ENCODE measurements at places on chromosomes 11 and 22.

GRCh38 chr11:73323464-73323863, 15.4 kb downstream of the ARHGEF17 start:
- no peak for DNase-seq

DNA sequence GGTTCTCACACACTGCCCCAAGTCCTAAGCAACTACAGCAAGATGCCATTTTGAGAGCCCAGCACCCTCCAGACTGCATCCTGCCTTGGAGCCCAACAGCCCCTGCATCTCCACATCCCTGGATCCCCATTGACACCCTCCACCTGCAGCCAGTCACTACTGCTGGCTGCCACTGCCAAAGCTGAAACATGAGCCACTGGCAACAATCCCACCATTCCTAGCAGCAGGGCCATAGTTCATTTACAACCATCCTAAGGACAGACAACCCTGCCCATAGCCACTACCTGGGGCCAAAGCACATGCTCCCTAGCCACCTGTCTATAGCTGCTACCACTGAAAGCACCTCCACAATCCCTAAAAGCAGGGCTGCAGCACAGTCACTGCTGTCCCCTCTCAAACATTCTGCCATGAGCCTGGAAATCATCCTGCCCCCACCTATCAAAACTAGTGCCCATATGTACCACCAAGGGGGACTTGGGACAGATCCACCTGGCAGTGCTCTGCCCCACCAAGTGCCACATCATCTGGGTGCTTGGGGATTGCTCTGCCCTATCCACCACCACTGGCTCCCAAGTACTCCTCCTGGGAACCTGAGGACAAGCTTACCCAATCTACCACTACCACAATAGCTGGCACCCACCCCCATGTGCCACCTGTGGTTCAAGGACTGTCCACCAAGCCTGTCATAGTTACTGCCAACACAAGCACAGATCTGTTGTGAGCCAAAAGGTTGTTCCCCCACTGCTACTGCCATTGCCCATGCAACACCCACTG, 138.8 kb upstream of the SOX6 start:
- no peak for DNase-seq

DNA sequence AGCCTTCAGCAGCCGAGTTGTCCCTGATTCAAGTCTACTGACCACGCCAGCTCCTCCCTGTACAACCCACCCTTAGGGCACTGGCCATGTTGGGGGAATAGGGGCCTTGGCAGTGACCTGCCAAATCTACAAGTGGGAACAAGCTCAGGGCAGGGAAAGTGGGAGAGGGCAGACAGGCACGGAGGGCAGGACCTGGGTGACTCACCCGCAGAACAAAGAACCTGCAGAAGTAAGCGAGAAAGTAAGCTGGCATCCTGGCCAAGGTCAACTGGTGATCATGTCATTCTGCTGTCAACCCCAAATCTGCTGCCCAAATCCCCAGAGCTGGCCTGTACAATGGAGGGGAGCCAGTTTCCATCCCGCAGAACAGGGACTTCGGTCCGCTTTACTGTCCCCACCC, 7.9 kb upstream of the SCGB1A1 start:
- no peak for DNase-seq

- DNase-seq = no peak
Measured at GRCh38 chr11:20205807-20206206, 45.5 kb upstream of the DBX1 start.

DNA sequence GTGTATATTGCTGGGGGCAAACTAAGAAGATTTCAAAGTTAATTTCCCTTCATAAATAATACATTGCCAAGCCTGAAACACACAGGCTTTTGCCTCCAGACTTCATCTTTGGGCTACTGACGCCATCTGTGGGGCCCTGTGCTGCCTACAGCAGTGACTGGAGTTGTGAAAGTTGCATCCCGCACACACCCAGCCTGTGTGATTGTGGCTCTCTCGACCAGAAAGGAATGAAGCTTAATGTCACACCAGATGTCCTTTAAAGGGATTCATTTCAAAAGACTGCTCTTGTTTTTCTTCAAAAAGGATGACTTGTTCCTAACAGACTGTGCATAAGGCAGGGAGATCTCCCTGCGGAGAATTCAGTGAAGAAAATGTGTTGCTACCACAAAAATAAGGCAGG, 210.5 kb downstream of the FAM181B start:
- DNase-seq = no peak

GRCh38 chr11:36162006-36162882, 127.0 kb downstream of the COMMD9 start:
- no peak for DNase-seq

- no peak for DNase-seq
Measured at GRCh38 chr11:122230385-122230755, 114.4 kb upstream of the BLID start.

- DNase-seq = no peak
Measured at GRCh38 chr11:57323167-57323854, 1.4 kb downstream of the TNKS1BP1 start.

- DNase-seq = no peak
Measured at GRCh38 chr11:69880826-69881445, 61.7 kb upstream of the FGF3 start.

GRCh38 chr11:3723014-3723708, 52.0 kb upstream of the CHRNA10 start:
- no peak for DNase-seq

- no peak for DNase-seq
Measured at GRCh38 chr11:47686151-47686550, 29.0 kb downstream of the AGBL2 start.

- peak; percentile 94 for DNase-seq
Measured at GRCh38 chr11:61695917-61696316, 15.7 kb downstream of the DAGLA start.

DNA sequence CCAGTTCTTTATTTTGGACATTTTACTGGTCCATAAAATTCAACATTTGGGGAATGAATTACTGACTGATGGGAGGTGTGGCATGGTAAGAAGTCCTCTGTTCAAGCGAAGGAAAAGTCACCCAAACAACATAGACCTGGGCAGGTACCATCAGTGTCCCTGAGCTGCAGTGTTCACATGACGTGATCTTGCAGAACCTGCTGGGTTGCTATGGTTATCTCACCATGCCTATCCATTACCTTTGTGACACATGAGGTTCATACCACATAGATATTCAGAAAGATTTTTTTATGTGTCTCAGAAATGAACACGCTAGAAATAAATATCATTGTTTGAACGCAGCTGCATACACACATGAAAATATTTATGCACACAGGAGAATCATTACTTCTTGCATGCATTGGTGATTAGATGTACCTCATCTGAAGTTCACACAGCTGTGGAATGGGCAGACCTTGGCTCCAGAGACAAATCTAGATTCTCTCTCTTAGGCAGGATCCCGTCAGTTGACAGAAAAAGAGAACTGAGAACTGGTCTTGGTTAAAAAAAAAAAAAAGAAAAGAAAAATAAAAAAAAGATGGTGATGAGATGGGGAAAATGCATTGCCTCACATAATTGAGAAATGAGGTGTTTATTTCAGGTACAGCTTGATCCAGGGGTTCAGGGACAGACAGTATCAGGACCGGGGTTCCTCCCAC, 21.4 kb upstream of the RCN1 start:
- no peak for DNase-seq

- no peak for DNase-seq
Measured at GRCh38 chr11:5593146-5593545, 3.3 kb upstream of the TRIM6 start.

- DNase-seq = no peak
Measured at GRCh38 chr11:68948935-68949334, 31.9 kb downstream of the MRGPRD start.

- peak; percentile 32 for DNase-seq
Measured at GRCh38 chr11:10725114-10725906, 25.7 kb upstream of the CTR9 start.

- DNase-seq = peak; percentile 55
Measured at GRCh38 chr22:42964994-42965699, 49.8 kb downstream of the PACSIN2 start.

- no peak for DNase-seq
Measured at GRCh38 chr11:80122211-80122610, 681.4 kb upstream of the TENM4 start.

DNA sequence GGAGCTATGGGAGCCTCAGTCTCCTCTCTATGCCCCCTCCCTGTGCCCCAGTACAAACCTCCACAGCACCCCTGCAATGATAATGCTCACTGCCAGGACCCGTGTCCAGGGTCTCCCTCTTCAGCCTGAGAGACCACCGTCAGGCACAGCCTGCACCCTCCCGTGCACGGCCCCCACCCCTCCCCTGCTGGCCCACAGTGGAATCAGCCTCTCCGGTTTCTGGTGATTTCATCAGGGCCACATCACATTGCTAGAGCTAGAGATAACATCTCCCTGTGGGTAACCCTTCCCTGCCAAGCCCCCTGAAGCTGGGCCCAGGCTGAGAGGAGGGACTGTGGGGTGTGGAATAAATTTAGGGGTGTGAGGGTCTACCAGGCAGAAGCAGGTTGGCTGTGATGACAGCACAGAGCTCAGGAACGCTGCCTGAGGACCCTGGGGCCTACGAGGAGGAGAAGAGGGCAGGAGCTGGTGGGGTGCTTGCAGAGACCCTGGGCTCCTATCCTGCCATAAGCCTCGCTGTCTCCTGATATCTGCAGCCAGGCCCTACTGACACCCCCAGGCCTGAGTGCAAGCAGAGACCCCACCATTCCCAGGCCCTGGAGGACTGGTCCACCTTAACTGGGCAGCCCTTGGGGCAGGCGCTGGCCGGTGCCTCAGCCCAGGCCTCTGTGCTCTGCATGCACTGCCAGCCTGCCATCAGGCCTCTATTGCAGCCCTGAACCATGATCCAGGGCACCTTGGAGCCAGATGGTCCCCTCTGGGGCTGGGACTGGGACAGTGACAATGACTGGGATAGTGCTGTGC, at the start of gene KLHDC7B:
Gene KLHDC7B (plus strand): TSS at position 378 of the 804 bp plus-strand sequence. CDS start 345 bp downstream, at position 723.
- DNase-seq = no peak

DNA sequence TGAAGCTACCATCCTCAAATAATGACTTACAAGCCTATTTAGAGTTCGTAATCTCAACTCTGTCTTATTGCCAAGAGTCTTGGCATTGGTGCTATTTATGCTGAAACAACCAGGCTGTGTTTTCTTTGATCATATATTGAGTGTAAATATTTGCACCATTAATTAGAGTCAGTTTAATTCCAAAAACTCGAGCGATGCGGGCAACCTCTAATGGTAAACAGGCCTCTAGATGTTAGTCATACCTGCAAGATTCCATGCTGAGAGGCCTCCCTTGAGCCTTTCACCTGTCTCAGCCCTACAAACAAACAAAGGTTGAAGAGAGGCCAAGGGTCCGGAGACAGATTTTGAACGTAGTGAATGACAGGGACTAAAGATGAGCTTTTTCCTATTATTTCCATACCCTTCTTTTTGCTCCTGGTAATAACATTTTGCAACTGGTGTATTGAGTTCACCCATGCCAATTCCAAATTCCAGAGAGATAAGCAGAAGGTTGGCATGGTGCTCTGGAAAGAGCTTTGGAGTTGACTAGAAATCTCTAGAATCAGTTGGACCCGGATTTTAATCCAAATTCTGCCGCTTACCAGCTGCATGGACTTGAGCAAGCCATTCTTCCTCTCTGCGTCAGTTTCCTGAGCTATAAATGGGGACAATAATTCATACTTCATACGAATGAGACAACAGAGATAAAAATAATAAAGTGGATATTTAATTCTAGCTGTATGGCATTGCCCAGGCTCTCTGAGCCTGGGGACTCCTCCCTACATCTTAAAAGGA, 99.1 kb upstream of the ANO1 start:
- DNase-seq = no peak

- no peak for DNase-seq
Measured at GRCh38 chr11:37409124-37409523, 811.1 kb upstream of the RAG2 start.

GRCh38 chr11:105754260-105754659, 144.4 kb downstream of the GRIA4 start:
- DNase-seq = no peak

- no peak for DNase-seq
Measured at GRCh38 chr11:16204261-16204660, 152.1 kb downstream of the SOX6 start.

- DNase-seq = no peak
Measured at GRCh38 chr11:128497061-128497775, 90.1 kb downstream of the ETS1 start.

- DNase-seq = peak; percentile 30
Measured at GRCh38 chr11:35618497-35619115, 346 bp downstream of the FJX1 start.

DNA sequence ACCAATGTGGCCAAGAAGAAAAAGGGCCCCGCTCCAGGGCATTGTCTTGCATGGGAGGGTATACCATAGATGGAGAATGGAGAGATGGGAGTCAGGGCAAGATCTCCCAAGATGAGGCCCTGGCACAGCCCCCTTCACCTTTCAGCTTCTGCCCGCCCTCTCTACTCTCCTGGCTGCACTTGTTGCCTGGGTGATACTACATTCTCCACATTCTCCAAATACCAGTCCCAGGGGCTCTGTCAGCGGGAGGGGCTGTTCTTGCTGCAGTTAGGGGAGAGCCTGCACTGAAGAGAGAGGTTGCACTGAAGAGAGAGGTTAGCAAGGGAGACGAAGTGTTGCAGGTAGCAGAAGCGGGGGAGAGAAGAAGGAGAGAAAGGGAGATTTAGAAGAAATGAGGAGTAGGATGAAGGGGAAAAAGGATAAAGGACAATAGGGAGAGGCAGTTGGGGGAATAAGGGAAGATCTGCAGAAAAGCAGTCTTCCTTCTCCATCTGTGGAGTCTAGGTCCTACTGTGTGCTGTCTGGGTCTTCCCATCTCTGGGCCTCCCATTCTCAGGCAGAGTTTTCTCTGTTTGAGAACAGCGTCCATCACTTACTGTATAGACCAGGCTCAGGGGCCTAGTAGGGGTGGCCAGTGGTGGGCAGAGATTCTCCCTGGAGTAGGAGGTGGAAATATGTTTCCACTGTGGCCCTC, 8.0 kb downstream of the PHLDB1 start:
- DNase-seq = no peak

- no peak for DNase-seq
Measured at GRCh38 chr11:126494831-126495230, 139.3 kb downstream of the ST3GAL4 start.

- DNase-seq = no peak
Measured at GRCh38 chr11:126720539-126721235, 279.9 kb downstream of the KIRREL3 start.

GRCh38 chr11:3037040-3037944, 19.9 kb downstream of the CARS1 start:
- DNase-seq = peak; percentile 62

GRCh38 chr11:122742301-122743018, 86.9 kb downstream of the UBASH3B start:
- no peak for DNase-seq

GRCh38 chr11:47078751-47079521, 97.7 kb downstream of the ARFGAP2 start:
- no peak for DNase-seq

- DNase-seq = no peak
Measured at GRCh38 chr11:46100670-46101069, 20.6 kb downstream of the PHF21A start.

DNA sequence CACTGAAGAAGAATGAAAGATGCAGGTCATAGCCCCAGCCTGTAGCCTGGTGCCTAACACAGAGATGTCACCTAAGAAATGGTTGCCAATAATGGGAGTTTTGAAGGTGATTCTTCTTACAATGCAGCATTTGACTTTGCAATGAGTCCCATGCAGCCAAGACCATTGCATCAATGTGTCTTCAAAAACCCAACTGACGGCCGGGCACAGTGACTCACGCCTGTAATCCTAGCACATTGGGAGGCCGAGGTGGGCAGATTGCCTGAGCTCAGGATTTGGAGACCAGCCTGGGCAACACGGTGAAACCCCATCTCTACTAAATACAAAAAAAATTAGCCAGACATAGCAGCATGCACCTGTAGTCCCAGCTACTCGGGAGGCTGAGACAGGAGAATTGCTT, 89.3 kb upstream of the ASPHD2 start:
- no peak for DNase-seq

- no peak for DNase-seq
Measured at GRCh38 chr11:70305501-70305900, 35.0 kb downstream of the PPFIA1 start.

GRCh38 chr11:124943254-124943616, 7.4 kb upstream of the HEPACAM start:
- no peak for DNase-seq
